T follicular helper cell (primary cell): ENCODE measurements at places on chromosomes 16 and 17.
A peak's percentile ranks its signal among the peaks of the same experiment; 100 is the strongest.

- DNase-seq = no peak
Observed at GRCh38 chr17:3316836-3317235, 18.7 kb upstream of the OR3A1 start.

- DNase-seq = no peak
Observed at GRCh38 chr17:13158494-13159240, 140.8 kb upstream of the ELAC2 start.

- DNase-seq = no peak
Observed at GRCh38 chr17:64264891-64265290, 1.8 kb upstream of the TEX2 start.

DNA sequence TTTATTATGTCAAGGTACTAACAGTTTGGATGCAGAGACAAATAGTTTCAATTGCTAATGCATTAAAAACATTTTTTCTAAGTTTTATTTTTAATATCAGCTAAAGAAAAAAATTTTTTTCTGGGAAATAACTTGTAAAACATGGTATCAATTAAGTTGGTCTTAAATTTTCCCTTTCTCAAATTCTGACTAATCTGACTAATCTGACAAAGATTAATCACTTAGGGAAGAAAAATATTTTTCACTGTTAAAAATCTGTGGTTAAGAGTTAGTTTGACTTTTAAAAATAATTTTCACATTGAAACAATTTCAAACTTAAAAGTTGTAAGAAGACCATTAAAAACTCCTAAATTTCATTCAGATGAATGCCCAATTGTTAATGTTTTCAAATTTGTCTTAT lies 74.6 kb downstream of the MYO1D start:
- DNase-seq = no peak

DNA sequence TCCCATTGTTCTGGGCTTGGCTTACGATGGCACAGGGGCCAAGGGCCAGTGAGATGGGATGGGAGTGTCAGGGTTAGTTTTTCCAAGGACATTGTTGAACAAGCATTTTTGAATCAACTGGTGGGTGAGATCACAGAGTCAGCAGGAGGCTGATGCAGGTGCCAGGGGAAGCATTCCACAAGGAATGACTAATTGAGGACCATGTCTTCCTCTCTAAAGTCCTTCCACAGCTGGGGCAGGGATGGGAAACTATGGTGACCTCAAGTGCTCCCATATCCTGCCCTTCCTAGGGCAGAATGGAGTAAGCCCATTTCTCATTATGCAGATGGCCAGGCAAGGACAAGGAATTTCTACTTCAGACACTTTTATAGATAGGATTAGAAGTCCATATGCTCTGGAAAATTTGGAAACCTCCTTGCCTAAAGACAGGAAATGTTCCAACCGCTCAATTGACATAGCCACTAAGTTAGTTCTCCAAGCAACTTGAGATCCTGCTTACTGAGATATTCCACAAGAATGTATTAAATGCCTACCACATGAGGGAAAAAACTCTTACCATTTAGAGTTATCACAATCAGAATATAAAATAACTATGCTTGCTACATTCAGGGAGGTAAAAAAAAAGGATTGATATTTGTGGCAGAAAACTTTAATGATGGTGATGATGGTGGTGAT lies 21.2 kb upstream of the ENGASE start:
- DNase-seq = no peak

GRCh38 chr16:75233611-75233938 lies 14.8 kb downstream of the CTRB1 start:
- no peak for DNase-seq

DNA sequence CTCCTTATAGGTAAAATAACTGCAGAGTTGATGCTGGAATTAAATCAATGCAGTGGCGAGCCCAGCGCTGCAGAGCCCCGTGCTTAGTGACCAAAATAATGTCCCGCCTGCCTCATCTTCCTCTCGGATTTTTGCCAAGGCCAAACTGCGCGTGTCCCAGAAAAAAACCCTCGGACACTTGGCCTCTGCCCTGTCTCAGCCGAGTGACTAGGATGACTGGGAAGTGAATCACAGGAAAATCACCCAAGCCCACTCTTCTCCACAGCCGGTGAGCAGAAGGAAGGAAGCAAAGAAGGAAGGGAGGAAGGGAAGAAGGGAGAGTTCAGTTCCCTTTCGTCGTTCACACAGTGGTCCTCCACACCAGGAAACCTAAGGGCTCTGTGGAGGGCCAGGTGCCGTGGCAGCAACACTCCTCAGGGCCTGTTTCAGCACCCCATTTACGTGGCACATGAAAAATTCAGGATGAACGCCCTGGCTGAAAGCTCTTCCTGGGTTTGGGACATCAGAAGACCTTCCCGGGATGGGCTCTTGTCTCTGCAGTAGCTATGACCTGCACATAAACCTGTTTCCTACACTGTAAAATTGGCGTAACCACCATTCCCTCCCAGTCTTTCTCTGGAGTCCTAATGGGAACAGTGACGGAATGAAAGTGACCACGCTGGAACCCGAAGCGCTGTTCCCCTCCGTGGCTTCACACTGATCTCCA lies 25.4 kb upstream of the HOXB13 start:
- no peak for DNase-seq

- DNase-seq = no peak
Observed at GRCh38 chr17:48996722-48997102, 473 bp upstream of the IGF2BP1 start.

- DNase-seq = no peak
Observed at GRCh38 chr16:67030221-67030962, 1.4 kb downstream of the CBFB start.

DNA sequence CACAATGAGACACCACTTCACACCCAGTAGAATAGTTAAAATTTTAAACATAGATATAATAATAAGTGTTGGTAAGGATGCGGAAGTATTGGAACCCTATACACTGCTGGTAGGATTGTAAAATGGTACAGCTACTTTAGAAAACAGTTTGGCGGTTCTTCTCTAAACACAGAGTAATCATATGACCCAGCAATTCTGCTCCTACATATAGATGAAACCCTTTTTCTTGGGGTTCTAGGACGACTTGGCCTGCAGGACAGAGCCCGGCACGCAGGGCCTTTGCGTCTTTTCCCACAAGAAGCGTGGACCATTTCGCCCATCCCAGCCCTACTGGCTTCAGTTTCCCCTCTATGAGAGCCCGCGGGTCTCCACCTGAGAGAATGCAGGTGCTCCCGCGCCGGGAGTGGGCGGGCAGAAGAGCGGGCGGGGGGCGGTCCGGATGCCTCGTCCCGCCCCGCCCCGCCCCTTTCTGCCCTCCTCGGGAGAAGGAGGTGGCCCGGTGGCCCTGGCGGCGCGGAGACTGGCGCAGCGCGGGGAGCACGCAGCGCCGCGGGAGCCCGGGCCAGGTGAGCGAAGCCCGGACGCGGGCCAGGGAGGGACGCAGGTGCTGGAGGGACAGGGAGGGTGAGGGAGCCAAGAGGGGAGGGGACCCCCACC lies at the start of gene SDR42E2:
Gene SDR42E2 (plus strand): TSS at position 508 of the 657 bp plus-strand sequence. CDS start 3,077 bp downstream, outside the sequence.
- peak; percentile 37 for DNase-seq

GRCh38 chr16:27029525-27029924 lies 37.2 kb upstream of the C16orf82 start:
- no peak for DNase-seq

GRCh38 chr17:76840443-76840767 lies 27.8 kb upstream of the MGAT5B start:
- DNase-seq = no peak

- DNase-seq = no peak
Observed at GRCh38 chr17:57010487-57010886, 32.6 kb downstream of the SCPEP1 start.

DNA sequence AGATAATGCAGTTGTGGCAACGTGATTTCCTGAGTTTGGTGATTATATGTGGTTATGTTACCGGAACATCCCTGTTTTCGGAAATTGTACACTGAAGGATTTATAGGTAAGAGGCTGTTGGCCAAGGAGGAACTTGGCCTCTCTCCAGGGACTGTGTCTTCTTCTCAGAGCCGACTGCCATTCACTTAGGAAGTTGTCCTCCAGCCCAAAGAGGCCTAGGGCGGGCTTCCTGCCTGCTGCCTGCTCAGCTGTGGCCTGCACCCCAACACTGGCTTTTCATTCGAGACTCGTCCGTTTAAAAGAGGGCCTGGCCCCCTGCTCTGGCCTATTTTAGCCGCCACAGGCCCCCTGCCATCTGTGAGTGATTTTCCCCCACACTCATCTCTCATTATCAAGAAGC lies 64.3 kb downstream of the ZDHHC7 start:
- DNase-seq = no peak

GRCh38 chr16:56423584-56424403 lies 1.6 kb downstream of the AMFR start:
- no peak for DNase-seq

DNA sequence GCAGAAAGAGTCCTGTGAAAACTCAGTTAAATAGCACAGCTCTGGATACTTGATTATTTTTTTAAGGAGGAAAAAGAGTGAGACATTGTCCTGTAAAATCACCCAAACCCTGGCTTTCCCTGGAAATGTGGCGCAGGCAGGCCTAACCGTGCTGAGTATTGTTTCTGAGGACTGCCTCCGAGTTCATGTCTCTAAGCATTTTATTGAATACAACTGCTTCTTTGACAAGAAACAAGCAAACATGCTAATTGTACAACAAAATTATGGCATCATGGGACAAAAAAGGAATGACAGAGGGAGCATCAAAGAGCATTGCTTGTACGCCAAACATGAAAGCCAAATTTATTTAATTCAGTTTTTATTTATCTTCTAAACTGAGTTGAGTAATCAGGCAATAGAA lies 64.5 kb upstream of the HSBP1 start:
- DNase-seq = no peak

- DNase-seq = peak; percentile 69
Observed at GRCh38 chr17:7478276-7479212, 887 bp downstream of the ZBTB4 start.

- DNase-seq = no peak
Observed at GRCh38 chr17:35406568-35406967, 25.7 kb downstream of the SLFN12 start.

- no peak for DNase-seq
Observed at GRCh38 chr16:81779536-81780320, 637 bp downstream of the PLCG2 start.

GRCh38 chr16:89782489-89782888 lies 34.0 kb downstream of the FANCA start:
- DNase-seq = no peak
